RCC 7860 (cell line): ENCODE measurements at places on chromosomes 16 and 17.
A peak's percentile ranks its signal among the peaks of the same experiment; 100 is the strongest.

GRCh38 chr17:41012326-41013120 lies 3.6 kb upstream of the KRTAP3-1 start:
- DNase-seq = no peak

GRCh38 chr17:37124821-37125173 lies 176.0 kb downstream of the AATF start:
- DNase-seq = no peak

GRCh38 chr16:24282141-24282540 lies 26.0 kb downstream of the CACNG3 start:
- DNase-seq = no peak

DNA sequence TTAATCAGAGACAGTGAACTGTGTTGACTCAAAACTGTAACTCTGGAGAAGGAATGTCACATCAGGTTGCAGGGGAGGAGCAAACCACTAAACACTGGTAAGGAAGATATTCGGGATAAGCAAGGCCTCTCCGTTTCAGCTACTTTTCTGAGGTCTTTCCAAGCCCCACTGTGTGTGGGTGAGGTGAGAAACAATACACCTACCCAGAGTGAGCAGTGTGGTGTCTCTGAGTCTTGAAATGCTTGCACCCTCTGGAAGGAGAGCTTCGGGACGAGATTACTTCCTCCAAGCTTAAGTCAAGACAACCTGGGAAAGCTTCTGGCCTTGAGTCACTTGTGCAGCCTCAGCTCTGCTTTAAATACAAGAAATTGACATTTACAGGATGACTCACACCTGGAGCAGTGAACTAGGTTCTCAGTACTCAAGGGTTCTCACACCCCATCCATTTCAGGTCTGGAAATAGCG lies 2.5 kb upstream of the MAP3K14 start:
- DNase-seq = peak; percentile 85
